ENCODE measurements at places on chromosomes 6 and 20.

DNA sequence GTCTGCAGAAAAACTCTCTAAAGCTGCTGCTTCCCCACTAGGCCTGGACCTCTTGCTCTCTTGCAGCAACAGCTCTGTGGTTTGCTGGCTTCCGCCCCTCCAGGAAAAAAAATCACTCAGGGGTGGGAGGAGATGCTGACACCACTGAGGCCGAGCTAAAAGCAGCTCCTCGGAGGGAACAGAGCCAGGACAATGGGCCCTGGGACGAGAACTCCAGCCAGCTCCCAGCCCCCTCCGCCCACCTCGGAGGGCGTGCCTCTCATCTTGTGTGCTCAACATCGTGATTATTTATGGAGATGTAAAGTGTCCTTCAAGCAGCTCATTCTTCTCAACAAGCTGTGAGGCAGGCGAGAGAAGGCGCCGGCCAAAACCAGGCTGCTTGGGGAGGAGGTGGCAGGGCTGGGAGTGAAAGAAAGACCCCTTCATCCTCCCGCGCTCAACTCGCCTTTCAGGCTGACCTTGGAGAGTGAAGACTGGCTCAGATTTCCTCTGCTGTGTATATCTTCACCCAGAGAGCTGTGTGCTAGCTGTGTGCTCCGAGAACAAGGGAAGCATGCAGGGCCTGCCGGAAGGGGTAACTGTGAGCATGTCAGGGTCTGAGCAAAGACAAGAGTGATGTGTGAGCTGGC is 53.5 kb upstream of the LRFN2 start:
- no peak for DNase-seq

DNA sequence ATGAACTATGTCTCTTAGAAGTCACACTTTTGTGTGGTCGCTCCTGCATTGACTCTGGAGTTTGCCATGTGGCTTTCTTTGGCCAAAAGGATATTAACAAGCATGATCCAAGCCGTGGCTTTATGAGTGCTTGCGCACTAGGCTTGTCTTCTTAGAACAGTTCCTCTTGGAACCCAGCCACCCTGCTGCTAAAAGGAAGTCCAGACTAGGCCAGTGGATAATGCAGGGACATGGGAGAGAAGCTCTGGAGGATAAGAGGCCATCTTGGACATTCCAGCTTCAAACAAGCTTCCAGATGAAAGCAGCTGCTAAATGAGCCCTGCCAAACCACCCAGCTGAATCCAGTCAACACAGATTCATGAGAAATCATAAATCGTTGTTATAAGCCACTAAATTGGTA is 346.4 kb downstream of the CDC5L start:
- no peak for DNase-seq

GRCh38 chr6:159679091-159680077 is 13.7 kb downstream of the SOD2 start:
- DNase-seq: no peak

- DNase-seq: no peak
Measured at GRCh38 chr6:106626485-106626884, 2.8 kb downstream of the RTN4IP1 start.

DNA sequence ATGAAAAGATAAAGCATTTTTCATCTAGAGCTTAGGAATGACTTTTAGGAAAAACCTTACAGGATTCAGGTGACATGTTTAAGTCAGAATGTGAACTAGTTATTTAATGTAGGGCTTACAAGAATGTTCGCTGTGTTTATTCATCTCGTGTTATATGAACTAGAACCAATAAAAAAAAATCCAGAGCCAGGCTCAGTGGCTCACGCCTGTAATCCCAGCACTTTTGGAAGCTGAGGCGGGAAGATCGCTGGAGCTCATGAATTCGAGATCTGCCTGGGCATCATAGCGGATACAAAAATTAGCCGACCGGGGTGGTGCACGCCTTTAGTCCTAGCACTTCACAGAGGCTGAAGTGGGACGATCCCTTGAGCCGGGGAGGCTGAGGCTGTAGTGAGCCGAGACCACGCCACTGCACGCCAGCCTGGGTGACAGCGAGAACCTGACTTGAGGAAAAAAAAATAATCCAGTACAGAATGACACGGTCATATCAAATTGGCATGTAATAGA is 46.3 kb downstream of the OR2B2 start:
- no peak for DNase-seq

GRCh38 chr20:35013421-35014411 is 58.0 kb downstream of the MYH7B start:
- DNase-seq: no peak

GRCh38 chr6:5260111-5260620 is 584 bp downstream of the LYRM4 start:
- DNase-seq: peak; percentile 68

DNA sequence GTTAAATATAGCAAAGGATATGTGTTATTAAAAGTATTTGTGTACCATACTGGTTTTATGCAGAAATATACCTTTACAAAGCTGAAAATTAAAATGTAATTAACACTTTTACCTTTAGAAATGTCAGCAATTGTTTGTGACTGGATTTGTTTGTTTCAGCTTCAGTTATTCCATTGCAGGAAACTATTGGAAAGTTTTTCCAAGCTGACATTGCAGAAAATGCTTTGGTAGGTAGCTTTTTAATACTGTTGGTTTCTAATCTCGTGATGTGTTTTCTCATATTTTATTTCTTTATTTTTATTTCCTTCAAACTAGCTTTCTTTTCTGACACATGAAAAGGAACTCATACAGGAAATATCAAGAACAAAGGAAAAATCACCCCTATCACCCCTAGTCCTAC is 8.2 kb downstream of the NDUFAF5 start:
- no peak for DNase-seq

GRCh38 chr20:37406010-37406998 is 60.4 kb downstream of the SRC start:
- peak; percentile 84 for DNase-seq

DNA sequence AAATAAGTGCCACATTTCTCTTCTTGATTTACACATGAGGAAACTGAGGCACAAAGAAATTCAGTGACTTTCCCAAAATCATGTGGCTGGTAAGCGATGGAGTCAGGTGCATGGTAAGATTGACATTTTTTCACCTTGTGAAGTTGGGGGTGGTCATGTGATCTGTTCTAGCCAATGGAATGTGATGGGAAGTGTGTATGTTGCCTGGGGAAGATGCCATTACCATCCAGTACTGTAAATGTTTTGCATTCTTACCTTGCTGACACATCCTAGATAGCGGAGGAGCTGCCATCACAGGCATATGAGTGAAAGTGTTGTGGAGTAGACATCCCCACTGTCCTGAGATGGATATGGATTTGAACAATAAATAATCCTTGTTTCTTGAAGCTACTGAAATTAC is 499.6 kb upstream of the SULF2 start:
- DNase-seq: no peak

DNA sequence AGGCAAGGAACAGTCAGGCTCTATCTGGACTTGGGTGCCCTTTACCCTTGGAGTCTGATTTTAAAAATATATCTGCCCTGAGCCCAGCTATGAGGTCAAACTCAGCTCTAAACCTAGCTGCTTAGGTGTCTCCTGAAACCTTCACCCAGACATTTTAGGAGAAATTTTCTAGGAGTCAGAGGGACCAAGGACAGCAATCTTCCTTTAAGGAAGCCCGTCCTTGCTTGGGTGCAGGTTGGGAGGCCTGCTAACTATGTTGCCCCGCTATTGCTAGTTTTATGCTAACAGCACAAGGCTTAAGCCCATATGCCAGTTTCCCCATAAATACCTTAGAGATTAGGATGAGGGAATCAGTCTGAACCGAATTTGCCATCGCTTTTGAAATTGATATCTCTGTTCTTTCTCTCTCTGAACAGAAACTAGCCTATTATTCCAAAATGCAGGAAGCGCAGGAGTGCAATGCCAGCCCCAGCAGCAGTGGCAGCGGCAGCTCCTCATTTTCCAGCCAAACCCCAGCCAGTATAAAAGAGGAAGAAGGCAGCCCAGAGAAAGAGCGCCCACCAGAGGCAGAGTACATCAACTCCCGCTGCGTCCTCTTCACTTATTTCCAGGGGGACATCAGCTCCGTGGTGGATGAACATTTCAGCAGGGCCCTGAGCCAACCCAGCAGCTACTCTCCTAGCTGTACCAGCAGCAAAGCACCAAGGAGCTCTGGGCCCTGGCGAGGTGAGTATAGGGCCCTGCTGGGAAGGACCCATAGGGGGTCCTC is 2.6 kb downstream of the VGLL2 start:
- DNase-seq: no peak

GRCh38 chr20:6401893-6402557 is 279.2 kb upstream of the FERMT1 start:
- no peak for DNase-seq

DNA sequence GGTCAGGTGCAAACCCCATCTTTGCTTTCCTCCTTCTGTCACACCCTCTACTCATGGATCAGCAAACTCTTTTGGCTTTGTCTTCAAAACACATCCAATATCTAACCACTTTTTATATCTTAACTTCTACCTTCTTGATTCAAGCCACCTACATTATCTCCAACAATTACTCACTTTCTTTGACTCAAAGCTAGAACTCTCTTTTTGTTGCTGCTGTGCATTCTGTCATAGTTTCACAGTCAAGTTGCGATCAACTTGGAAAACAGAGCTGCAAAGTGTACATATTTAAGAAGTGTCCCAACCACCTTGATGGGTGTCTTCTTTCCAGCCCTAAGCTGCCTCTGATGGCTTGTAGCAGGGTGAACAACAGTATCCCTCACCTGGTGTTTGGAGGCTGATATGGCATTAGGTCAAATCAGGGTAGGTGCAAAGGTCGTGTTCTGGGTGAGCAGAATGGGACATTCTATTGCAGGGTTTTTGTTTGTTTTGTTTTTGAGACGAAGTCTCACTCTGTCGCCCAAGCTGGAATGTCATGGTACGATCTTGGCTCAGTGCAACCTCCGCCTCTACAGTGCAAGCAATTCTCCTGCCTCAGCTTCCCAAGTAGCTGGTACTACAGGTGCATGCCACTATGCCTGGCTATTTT is 43.4 kb upstream of the RALGAPA2 start:
- DNase-seq: no peak

GRCh38 chr20:44092551-44093248 is 94.3 kb downstream of the JPH2 start:
- peak; percentile 67 for DNase-seq

- DNase-seq: no peak
Measured at GRCh38 chr20:1858871-1859270, 36.3 kb upstream of the SIRPA start.

GRCh38 chr6:162862462-162862861 is 134.7 kb downstream of the PACRG start:
- no peak for DNase-seq

DNA sequence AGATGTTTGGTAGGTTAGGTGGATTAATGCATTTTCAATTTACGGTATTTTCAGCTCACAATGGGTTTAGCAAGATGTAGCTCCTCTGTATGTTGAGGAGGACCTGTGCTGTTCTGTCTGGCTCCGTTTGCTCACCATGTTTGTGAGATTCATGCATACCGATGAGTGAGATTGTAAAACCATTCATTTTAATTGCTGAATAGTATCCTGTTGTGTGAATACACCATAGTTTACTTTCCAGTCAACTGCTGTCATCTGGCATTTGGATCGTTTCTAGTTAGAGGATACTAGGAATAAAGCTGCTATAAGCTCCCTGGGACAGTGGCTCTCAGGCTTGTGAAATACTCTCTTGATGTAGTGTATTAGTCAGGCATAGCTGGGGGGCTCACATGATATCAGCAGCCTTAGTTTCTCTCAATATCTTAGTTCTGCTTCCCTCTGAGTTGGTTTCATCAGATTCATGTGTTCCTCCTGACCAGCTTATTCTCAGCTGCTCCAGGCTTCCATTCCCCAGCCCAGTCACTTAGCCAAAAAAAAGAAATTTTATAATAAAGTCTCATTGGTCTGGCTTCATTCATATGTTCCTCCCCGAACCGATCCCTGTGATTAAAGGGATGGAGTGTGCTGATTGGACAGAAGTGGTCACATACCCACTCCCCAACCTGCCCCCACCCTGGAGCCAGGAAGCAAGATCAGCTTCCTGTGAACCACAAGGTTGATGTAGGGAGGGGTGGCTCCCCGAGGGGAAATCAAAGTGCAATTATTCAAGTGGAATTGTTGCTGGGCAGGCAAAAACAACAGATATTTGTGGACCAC is 10.9 kb upstream of the B4GALT5 start:
- no peak for DNase-seq

DNA sequence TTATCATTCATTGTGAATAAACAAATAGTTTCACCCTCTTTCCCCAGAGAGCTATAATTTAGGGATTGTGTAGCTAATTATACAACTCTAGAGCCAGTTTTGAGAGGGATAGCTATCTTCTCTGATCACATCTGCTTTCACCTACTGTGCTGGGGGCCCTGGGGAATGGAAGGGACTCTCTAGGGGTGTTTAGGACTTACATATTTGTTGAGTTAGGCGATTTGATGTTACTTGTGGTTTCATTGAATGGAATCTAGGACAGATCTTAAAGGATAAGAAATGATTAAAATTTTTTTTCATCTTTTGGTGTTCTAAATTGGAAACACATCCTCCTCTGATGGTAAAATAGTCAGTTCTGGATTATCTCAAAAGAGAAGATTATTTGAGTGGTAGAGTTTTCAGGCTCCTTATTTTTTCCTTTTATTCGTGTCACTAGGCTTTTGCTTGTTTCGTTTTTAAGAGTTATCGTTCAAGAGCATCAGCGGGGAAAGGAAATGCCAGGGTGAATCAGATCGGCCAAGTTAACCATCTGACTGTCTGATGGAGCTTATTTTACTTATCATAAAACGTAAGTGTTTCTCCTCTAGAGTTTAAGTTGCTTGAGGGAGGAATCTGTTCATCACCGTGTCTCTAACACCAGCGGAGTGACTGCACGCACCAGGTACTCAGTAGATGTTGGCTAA is 236.7 kb downstream of the FARS2 start:
- DNase-seq: peak; percentile 87

GRCh38 chr6:44635486-44635885 is 248.0 kb downstream of the CDC5L start:
- DNase-seq: no peak
